ENCODE measurements at places on chromosomes 1 and 21.

DNA sequence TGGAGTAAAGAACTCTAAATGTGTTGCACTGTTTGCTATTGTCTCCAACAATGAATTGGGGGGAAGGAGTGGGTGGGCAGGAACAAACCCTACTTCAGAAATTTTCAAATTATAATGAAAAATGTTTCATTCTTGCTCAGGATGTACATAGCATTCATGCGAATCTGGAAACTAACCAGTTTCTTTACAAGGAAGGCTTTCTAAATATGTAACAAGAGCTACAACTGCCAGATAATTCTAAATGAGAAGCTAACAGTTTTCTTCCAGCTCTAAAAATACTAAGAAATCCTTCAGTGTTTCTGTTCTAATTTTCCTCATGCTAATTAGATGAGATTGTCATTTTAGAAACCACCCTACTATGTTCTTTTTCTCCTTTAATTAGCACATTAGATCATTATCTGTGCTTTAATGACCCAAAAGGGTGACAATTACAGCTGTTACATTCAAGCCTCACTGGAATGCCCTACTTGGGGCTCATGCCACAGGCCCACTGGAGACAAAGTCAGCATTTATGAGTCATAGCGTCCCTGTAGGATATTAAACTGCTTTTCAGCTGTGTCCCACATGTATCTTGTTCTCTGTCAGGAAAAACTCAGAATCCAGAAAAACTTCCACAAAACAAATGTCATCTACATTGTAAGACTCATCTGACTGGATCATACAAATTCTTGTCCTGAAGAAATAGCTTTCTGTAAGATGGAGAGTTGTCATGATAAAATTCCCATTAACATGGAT lies 804.6 kb upstream of the CXADR start:
- no peak for DNase-seq

DNA sequence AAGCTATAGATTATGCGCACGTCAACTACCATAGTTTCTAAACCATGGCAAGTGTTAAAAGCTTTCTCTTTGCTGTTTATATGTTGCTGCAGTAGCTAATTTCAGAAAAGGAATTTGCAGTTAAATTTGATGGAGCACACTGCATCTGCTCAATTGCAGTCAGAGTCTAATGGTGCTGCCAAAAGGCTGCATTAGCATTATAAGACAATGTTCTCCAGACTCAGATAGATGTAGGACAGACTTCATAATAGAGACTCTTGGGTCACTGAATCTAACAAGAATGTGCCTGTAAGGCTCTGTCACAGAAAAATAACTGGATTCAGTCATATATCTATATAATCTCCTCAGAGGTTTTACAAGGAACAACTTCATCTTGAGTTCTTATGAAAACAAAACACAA lies 198.3 kb downstream of the OLFM3 start:
- no peak for DNase-seq

DNA sequence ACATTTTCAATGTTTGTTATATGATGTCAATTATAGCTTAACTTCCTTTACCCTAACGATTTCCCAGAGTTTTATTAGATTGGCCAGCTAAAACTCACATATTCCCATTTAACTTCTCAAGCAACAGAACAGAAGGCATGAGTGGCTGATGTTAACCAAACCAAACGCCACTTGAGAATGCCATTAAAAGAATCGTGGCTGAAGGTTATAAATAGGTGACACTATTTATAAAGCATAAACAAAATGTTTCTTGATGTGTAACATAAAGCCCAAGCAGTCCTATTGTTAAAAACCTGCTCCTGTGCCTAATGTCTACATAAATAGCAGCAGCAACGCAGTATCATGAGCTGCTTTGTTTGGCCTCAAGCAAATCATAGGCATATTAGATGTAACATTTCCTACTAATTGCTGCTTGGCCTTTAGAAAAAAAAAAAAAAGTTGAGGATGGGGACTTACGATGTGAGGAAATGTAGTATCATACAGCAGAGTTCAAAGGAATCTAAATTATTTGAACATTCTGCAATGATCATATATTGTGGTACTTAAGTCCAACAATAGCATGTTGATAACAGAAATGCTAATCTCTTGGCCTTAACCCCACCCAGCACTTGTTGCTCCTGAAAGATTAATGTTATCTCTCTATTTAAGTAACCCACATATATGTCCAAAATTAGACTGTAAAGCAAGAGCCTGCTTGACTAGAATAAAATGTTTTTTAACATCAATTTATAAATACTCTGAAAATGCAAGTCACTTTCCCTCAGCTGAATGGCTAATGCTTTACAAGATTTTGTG lies 106.0 kb downstream of the ESRRG start:
- no peak for DNase-seq

DNA sequence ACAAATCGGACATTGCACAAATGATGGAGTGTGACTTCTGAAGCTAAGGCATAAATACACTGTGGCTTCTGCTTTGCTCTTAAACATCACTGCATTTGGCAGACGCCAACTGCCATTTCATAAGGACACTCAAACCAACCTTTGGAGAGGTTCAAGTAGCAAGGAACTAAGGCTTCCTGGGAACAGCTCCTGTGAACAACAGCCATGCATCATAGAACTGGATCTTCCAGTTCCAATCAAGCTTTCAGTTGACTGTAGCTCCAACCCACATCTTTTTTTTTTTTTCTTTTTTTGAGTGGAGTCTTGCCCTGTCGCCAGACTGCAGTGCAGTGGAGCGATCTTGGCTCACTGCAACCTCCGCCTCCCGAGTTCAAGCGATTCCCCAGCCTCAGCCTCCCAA lies 10.7 kb upstream of the HUNK start:
- no peak for DNase-seq

- no peak for DNase-seq
Observed at GRCh38 chr1:24100945-24101737, 10.8 kb downstream of the MYOM3 start.

DNA sequence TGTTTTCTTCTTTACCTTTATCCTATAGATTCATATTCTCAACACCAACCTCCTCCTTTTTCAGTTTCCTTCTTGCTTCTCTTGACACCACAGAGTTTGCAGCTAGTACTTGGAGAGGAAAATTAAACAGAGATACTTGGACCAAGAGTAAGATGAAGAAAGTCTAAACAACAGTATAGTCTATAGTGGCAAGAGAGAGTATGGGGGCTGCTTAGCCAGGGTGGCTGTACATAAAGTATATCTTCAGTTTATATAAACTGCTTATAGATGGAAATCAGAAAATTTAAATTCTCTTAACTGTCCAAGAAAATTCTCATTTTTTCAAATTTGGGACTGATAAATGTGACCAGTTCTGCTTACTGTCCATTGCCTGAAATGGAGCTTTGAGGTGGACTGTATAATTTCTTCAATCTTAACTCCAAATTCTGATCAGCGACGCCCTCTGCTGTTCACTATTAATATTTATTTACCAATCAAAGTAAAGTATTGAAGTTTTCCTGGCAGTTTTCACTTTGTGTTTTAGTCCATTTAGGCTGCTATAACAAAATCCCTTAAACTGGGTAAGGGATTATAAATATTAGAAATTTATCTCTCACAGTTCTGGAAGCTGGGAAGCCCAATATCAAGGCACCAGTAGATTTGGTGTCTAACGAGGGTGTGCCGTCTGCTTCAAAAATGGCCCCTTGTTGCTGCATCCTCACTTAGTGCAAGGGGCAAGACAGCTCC lies 14.8 kb upstream of the METTL18 start:
- DNase-seq = peak; percentile 8

DNA sequence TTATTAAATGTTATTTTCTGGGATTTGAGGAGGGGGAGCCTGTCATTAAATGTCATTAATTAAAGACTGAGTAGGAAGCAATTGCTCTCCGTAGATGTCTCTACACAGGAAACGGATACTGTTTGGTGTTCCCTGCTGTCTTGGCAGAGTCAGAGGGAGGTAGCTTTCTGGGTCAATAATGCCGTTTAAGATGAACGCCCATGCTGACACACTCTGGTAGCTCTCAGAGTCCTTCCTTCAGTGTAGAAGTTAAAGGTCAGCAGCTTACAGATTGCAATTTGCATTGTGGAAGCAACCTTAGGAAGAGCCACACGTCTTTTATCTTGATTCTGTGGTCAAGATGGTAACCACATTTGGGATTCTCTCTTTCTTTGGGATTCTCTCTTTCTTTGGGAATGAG lies 257.5 kb downstream of the KIF26B start:
- DNase-seq = no peak

DNA sequence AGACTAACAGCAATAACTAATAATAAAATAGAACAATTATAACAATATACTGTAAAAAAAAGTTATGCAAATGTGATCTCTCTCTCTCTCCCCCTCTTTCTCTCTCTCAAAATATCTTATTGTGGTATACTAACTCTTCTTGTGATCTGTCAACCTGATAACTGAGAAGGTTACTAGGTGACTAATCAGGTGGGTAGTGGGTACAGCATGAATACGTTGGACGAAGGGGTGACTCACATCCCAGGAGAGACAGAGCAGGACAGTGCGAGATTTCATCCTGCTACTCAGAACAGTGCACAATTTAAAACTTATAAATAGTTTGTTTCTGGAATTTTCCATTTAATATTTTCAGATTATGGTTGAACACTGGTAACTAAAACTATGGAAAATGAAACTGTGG lies 257.5 kb downstream of the LRRC40 start:
- DNase-seq = no peak

DNA sequence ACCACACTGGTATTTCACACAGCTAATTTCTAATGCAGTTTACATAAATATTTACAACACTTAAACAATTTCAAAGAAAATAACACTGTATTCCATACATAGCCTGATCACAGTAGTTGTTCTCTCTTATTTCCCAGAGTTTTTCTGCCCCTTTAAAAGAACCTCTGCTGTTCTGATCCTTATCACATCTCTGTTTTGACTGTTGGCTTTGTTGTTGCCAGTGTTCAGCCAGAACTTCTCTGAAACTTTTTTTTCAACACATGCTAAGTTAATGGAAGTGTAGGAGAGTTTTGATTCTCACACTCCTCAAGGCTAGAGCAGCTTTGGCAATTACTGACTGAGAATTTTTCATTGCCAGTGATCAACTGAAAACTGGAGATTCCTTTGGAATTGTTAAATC lies 11.1 kb downstream of the SELE start:
- no peak for DNase-seq

DNA sequence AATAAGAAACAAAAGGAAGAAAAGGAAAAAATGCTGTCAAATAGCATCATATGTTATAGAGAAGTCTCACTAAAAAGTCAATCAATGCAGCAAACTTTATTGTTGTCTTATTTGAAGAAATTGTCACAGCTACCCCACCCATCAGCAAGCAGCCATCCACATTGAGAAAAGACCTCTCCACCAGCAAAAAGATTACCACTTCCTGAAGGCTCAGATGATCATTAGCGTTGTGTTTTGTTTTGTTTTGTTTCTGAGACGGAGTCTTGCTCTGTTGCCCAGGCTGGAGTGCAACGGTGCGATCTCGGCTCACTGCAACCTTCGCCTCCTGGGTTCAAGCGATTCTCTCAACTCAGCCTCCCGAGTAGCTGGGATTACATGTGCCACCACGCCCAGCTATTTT lies 29.0 kb downstream of the ATP2B4 start:
- no peak for DNase-seq

- DNase-seq = peak; percentile 38
Observed at GRCh38 chr1:152035539-152036266, 1.1 kb downstream of the S100A11 start.

DNA sequence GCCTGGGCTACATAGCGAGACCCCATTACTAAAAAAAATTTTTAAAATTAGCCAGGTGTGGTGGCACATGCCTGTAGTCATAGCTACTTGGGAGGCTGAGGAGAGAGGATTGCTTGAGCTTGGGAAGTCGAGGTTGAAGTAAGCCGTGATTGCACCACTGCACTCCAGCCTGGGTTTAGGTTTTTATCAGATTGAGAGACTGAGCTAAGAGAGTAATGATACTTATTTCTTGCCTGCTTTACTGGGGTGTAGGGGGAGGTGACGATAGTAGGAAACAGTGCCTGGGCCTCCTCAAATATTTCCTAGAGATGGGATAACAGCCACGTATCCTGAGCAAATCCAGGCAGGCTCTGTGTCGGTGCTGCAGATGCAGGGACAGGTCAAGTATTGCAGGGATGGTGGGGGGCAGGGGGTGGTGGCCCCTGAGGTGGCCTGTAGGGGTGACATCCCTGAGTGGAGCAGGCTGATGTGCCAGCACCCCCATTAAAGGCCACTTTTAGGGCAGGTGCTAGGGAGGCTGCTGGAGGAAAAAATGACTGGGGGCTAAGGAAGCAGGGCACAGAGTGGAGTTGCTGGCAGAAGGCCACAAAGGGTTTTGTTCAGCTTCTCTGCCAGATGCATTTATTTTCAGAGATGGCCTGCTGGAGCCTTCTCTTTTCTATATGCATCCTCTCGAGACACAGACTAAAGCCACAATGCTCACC lies 130.5 kb downstream of the RHOU start:
- no peak for DNase-seq

GRCh38 chr1:3461238-3461933 lies 6.9 kb downstream of the ARHGEF16 start:
- DNase-seq = no peak

DNA sequence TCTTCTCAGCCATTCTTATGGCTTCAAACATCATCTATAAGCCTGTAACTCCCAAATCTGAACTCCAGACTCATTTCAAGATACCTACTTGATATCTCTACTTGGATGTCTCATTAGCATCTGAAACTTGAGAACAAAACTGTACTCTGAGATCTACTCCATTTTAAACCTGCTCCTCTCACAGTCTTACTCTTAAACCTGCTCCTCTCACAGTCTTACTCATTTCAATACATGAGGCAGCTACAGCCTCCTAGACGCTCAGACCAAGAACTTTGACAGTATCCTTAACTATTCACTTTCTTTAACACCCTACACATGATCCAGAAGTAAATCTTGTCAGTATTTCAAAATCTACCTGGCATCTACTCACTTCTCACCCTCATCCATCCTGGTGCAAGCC lies 54.3 kb downstream of the NBPF6 start:
- DNase-seq = no peak

- peak; percentile 67 for DNase-seq
Observed at GRCh38 chr1:18681423-18681835, 50.8 kb downstream of the PAX7 start.

DNA sequence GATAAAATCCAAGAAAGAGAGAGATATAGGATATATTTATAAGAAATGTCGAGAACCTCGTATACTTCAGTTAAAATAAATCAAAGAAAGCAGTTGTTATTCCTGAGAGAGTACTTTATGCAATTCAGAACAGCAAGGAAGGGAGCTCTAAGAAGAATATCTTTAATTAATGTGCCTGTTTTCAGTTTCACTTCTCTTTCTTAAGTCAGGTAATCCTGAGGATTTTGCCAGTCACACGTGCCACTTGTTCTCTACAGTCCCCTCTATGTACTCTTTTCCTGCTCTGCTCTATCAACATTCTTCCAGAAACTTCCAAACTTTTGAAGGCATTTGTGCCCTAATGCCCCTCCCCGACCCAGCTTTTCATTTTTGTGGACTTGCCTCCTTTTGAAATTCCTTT lies 211.9 kb downstream of the AKT3 start:
- no peak for DNase-seq

GRCh38 chr1:110829955-110830553 lies 42.9 kb upstream of the CD53 start:
- DNase-seq = peak; percentile 4

DNA sequence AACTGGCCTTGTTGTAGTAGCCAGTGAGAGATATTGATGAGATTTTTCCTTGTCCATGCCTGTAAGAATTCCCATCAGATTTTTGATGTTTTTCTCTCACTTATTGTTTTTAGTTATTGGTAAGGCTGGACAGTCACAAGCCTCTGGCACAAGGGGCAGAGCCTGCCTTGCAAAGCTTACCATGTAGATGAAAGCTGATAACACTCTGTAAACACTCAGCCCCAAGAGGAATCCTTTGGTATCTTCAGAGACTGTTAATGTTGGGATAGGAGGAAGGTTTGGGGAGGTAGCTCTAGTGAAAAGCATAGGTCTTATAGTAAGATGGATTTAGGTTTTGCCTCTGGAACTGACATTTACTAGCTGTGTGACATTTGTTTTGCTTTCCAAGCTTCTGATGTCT lies 37.7 kb downstream of the MARK1 start:
- DNase-seq = no peak

Measured in HuH-7.5 (cell line).